Smooth muscle cell of the coronary artery (primary cell): ENCODE measurements at places on chromosomes 6 and 20. TPM values are rescaled to one million over a fixed set of nuclear protein-coding genes. Genes with fewer than 3 reads are reported as not detected.

Gene CNKSR3
- 3.5 and 5.0 TPM in 2 replicates for total RNA-seq

Gene VGLL2
- total RNA-seq = not detected in 2 replicates

Gene ADGRG6
- 0.75 and 1.3 TPM in 2 replicates for total RNA-seq

Gene BTN1A1
- not detected in 2 replicates for total RNA-seq

Gene DNMT3B
- 2.0 and 2.3 TPM in 2 replicates for total RNA-seq

Gene CST7
- total RNA-seq = not detected in 2 replicates

Gene PPP1R16B
- 0.12 and 0.23 TPM in 2 replicates for total RNA-seq

Gene HLA-G
- total RNA-seq = 0.35 TPM in 1 of 2 replicates, not detected in the other

Gene FAM162B
- 0.30 and 0.82 TPM in 2 replicates for total RNA-seq

Gene COL9A1
- total RNA-seq = not detected in 2 replicates

Gene OOEP
- total RNA-seq = not detected in 2 replicates

Gene EDN3
- total RNA-seq = not detected in 2 replicates

Gene MMP24
- total RNA-seq = 0.23 and 0.38 TPM in 2 replicates

Gene ADA
- 10.2 and 31.5 TPM in 2 replicates for total RNA-seq

Gene GNMT
- total RNA-seq = 0.15 TPM in 1 of 2 replicates, not detected in the other

Gene TP53TG5
- 0.12 TPM in 1 of 2 replicates, not detected in the other for total RNA-seq

Gene RAET1G
- 0.23 and 3.3 TPM in 2 replicates for total RNA-seq

Gene ZNF341
- total RNA-seq = 0.75 and 1.1 TPM in 2 replicates

Gene THEMIS
- total RNA-seq = not detected in 2 replicates

Gene TRIM38
- 6.8 and 10.5 TPM in 2 replicates for total RNA-seq

Gene TMEM74B
- total RNA-seq = not detected in 2 replicates

Gene RHAG
- not detected in 2 replicates for total RNA-seq

Gene OGFRL1
- 4.6 and 10.4 TPM in 2 replicates for total RNA-seq

Gene HLA-DMB
- 0.08 and 0.12 TPM in 2 replicates for total RNA-seq

Gene HECA
- total RNA-seq = 11.3 and 27.1 TPM in 2 replicates
